ENCODE measurements at places on chromosomes 12 and 14.

- DNase-seq = no peak
These were observed 8.5 kb downstream of the ORAI1 start for GRCh38 chr12:121634836-121635235.

DNA sequence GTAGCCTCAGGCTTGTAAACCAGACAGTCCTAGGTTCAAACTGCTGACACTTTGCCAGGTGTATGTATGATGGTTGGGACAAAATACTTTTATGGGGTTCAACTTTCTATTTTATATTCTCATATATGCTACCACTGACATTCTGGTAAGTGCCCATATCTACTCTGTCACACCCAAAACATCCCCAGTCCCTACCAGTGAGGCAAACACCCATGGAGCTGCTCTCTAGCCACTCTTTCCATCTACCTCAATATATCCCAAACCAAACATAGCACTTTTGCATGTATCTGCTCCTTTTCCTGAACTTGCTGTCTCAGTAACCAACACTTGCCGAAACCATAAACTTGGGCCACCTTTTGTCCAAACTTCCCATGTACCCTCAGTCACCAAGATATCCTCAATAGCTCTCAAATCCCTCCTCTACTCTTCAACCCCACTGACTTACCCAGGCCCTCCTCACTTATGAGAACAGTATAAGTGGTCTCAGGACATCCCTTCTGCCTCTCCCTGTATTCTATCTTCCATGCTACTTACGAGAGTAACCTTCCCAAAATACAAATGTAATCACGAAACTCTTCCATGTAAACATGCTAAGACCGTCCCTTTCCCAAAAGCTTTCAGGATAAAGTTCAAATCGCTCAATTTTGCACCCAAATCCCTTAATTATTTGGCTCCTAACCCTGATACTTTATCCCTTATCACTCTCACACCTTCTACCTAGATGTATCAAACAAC is 3.6 kb downstream of the GALC start:
- no peak for DNase-seq

- DNase-seq = no peak
These were observed 19.4 kb upstream of the KRT18 start for GRCh38 chr12:52929538-52929937.

DNA sequence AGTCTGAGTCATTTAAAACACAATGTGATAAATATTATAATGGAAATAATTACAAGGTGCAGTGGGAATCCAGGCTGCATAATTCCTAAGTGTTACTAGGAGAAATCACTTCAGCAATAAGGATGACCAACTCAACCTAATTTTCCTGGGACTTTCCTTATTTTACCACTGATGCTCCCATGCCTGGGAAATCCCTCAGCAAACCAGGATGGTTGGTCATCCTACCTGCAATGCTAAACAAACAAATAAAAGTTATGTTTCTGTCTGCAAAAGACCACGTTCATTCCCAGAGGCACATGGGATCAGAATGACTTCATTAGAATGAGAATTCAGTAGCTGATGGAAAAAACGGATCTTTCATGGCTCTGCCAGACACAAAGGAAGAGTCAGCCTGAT is 130.8 kb upstream of the RAP1B start:
- DNase-seq = no peak

DNA sequence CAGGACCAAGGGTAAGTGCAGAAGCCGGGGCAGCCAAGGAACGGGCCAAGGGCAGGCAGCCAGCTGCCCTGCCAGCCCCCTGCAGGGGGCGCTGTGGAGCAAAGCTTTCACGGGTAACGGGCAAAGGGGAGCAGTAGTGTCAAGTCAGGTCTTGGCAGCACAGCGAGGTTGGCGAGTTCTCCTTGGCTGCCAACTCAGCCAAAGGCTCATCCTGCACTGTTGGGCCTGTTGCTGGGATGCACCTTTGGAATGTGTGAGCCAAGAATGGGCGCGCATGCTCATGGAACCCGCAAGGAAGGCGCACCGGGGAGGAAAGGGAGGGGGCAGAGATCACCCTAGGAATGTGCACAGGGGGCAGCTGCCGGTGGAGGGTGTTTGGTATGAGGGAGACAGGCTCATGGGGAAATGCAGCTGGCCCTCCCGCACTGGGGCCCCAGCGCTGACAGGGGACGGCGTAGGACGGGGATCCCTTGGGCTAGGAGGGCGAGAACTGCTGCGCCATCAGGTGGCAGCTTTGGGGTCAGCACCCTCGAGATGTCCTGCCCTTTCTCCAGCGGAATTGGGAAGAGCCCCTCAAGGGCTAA is 138.0 kb downstream of the ASCL4 start:
- DNase-seq = peak; percentile 61

DNA sequence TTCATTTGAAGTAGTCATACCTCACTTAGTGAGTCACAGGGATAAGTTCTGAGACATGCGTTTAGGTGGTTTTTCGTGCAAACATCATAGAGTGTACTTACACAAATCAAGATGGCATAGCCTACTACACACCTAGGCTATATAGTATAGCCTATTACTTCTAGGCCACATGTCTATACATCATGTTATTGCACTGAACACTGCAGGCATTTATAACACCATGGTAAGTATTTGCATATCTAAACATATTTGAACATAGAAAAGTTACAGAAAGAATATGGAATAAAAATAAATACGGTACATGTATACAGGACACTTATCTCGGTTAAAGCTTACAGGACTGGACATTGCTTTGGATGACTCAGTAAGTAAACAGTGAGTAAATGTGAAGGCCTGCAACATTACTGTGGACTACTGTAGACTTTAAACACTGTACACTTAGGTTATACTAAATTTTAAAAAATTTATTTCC is 670.6 kb downstream of the SLC16A7 start:
- no peak for DNase-seq

GRCh38 chr12:122421821-122422729 is at the start of gene CLIP1:
CLIP1 (minus strand) TSS chr12:122422669; CDS start chr12:122380452, 42,217 bp downstream.
- DNase-seq = peak; percentile 72

DNA sequence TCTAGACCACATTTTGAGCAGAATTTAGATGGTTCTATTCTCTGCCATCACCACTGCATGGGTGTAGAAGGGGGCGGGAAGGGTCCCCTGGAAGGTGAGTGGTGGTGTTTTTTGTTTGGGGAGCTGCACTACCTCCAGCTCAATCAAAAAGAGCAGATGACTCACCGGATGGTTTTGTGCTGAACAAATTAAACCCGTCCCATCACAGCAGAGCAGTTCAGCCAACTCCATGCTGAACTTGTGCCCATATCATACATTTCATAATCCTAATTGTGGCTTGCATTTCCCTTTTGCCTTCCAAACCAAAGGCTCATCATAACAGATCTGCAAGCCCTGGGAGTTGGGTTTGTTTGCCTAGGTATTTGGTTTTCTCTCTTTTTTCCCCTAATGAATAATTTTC is 53.0 kb upstream of the RPH3A start:
- DNase-seq = no peak

DNA sequence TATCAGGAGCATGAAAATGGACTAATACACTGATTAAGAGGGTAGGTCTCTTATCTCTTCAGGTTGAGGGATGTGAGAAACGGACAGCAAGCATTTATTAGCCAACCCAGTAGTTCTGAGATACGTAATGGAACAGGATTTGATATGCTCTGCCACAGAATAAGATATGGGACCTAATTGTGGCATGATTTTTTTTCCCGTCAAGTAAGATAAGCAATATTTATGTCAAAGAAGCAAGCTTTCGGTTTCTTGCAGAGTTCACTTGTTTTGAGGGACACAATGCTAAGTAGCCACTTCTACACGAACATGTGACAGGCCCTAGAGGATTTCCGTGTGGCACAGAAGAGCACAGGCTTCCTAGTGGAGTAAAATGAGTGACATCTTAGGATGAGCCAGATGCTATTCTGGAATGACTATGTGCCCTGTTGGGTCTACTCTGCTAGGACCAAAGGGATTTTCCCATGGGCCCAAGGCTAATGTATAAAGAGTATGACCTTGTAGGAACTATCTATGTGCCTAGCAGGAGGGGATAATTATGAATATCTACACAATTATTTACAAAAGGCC is 57.9 kb downstream of the SLC38A1 start:
- DNase-seq = no peak

- no peak for DNase-seq
These were observed 62.6 kb downstream of the SPPL3 start for GRCh38 chr12:120841525-120841924.

DNA sequence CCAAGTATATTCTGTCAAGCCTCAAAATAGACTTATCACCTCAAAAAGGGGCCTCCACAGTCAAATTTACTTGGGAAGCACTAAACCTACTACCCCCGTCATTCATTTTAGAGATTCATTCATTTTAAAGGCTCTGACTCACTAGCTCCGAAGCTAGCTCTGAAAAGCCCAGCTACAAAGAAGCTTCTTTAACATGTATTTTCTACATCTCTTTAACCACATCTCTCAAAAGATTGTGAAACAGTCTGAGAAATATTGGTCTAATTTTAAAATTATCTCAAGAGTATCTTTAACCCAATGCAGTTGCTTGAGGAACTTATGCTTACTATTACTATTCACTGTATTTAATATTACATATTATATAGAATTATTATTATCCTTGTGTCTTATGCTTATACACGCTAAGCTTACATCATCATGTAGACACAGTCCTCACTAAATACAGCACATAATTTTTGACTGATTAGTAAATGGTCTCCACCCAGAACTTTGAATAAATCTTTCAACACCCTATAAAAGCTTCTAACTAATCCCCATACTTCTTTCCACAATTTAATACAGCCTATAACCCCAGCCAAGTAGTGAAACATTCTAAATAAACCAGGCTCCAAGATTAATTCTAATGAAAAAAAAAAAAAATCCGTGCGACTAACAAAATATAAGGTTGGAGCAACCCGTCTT is 7.8 kb downstream of the NT5DC3 start:
- DNase-seq = no peak

DNA sequence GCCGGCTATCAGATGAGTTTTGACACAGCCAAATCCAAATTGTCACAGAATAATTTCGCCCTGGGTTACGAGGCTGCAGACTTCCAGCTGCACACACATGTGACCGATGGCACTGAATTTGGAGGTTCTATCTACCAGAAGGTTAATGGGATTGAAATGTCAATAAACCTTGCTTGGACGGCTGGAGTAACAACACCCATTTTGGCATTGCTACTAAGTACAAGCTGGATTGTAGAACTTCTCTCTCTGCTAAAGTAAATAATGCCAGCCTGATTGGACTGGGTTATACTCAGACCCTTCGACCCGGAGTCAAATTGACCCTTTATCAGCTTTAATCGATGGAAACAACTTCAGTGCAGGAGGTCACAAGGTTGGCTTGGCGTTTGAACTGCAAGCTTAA is 100.2 kb upstream of the EVL start:
- DNase-seq = no peak

- DNase-seq = no peak
These were observed 227.2 kb downstream of the BTG1 start for GRCh38 chr12:91918431-91918830.

DNA sequence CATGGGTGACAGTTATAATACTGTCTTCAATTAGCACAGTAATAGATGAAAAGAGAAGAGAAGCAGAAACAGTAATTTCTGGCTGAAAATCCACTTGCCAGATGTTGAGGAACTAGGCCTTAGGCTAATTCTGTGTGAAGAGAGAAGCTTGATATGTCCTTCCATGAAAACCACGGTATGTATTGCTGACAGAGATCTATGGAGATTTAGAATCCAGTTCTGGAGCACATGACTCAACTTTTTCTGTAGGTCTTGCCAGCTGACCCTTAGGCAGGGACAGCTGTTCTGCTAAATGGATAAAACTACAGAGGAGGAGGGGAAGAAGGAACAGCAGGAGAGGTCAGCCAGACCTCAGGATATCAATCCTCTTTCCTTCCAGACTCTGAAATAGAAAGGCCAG is 211.5 kb downstream of the PRKD1 start:
- DNase-seq = no peak

GRCh38 chr12:55842681-55843429 is at the start of gene MMP19:
MMP19 (minus strand) TSS chr12:55842936; CDS start chr12:55842830, 106 bp downstream.
- DNase-seq = no peak

DNA sequence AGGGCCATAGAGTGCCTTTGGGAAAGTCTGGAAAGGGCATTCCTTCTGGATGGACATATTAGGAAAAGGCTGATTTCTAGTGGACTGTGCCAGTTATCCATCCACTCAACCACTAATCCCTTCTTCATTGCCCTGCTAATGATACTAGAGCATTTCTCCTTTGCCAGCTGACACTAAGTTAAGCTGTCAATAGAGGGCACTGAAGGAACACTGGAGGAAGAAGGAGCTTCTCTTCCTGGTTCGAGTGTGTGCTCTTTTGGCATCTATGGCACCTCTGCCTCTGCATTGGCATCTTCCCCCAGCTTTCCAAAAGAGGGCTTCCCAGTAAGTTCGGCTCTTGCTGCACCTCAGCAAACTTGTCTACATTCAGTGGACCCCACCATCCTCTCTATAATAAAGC is 165.4 kb downstream of the DERA start:
- no peak for DNase-seq

DNA sequence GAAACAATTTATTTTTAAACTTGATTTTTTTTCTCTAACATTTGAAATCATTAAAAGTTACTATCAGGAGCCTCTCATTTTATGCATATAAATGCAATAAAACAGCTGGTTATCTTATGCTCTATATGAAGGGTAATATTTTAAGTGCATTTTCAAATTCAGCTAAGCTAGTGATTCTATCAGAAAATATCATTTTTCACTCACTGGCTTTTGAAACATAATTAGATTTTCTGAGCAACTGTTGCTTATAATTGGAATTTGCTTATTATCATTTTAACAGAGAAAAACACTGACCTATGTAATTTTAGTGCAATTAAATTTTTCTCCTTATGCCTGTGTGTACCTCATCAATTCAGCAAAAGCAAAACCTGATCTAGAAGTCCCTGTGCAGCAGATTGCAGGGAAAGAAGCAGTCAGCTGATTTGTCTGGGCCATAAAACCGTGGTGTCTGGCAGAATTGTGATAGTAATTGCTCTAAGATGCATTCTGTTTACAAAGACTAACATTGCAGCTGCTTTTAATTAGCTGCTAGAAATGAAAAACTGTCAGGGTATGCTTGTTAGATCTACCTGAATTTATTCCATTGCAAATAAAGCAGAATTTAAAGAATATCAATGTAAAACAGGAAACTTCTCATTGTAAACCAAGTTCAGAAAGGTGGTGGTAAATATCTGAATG is 75.0 kb downstream of the BICD1 start:
- DNase-seq = no peak

DNA sequence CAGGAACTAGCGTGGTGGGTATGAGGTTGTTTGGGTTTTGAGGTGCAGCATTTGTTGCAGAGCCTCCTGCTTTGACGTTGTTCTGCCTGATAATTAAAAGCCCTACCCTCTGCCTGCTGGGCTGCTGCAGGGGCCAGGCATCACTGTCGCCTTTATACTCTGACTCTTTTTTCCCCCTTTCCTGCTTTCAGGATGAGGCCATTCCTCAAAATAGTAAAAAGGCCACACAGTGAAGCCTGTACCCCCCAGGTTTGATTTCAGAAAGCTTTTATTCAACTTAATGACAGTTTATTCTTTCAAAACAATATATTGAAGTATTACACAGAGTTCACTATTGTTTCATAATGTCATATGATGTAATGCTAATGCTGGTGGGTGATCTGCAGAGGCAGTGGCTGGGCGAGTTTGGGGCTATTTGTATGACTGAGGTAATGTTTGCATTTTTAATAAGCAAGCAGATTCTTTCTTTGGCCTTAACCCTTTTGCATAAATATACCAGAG is 9.1 kb downstream of the BORCS5 start:
- DNase-seq = no peak

- DNase-seq = no peak
These were observed 53.3 kb downstream of the BICD1 start for GRCh38 chr12:32159925-32160324.

- no peak for DNase-seq
These were observed 204.2 kb downstream of the EFCAB11 start for GRCh38 chr14:89750281-89750755.

Measured in CD4-positive, alpha-beta T cell treated with Interleukin-17A for 4 hours (primary cell).